Aorta (tissue), 5 donors: ENCODE measurements at places on chromosomes 5 and 9. TPM values are rescaled to one million over a fixed set of nuclear protein-coding genes. Genes with fewer than 3 reads are reported as not detected.

The GABRA6 gene
- polyA plus RNA-seq = not detected

The FOXI1 gene
- not detected for polyA plus RNA-seq

The SMU1 gene
- polyA plus RNA-seq = 8.5 TPM

The ZNF658 gene
- 1.2 TPM for polyA plus RNA-seq

GRCh38 chr5:109830955-109831502, 141.3 kb downstream of the MAN2A1 start:
- DNase-seq = no peak

- DNase-seq = no peak
Observed at GRCh38 chr9:92516521-92516920, 19.3 kb downstream of the ECM2 start.

- DNase-seq = no peak
Observed at GRCh38 chr5:10933121-10933520, 172.1 kb upstream of the DAP start.

DNA sequence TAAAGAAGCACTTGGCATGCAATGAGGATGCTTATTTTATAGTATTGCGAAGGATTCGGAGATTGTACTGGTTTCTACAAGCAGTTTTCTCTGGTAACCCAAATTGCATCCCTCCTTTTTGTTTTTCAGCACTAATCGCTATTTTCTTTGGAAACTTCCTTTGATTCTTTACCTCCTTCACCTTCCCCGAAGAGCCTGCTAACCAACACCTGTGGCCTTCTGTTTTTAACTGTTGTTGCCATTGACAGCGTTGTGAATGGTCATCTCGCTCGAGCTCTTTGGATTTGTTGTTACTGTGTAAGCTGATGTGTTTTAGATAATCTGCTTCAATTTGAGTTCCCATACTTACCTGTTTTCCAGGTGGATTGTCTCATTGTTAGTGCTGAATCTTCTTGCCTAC, 1.1 kb downstream of the CNOT6 start:
- peak; percentile 3 for DNase-seq

GRCh38 chr9:18495065-18495464, 21.1 kb downstream of the ADAMTSL1 start:
- DNase-seq = no peak

- DNase-seq = no peak
Observed at GRCh38 chr9:76560481-76560922, 101.5 kb downstream of the GCNT1 start.
